ENCODE measurements at places on chromosomes 5 and 9. TPM values are rescaled to one million over a fixed set of nuclear protein-coding genes. Genes with fewer than 3 reads are reported as not detected.

GRCh38 chr5:14343376-14343775 lies 200.2 kb downstream of the TRIO start:
- DNase-seq, result no peak

DNA sequence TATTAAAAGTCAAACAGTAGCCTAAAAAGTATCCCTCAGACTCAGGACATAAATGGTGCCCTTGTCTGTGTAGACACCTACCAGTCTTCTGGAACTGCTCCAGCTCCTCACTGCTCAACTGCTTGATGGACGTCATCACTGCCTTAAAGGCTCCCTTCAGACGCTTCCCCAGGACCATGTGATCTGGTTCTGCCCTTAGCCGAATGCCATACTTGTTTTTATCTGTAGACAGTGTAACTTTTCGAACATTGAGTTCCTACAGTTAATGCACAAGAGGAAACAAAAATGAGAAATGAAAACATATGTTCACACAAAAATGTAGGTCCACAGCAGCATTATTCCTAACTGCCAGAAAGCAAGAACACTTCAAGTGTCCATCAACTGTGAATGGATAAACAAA lies 46.2 kb downstream of the IARS1 start:
- DNase-seq, result no peak

GRCh38 chr5:53438486-53439472 lies 41.6 kb upstream of the FST start:
- DNase-seq, result peak; percentile 75

GRCh38 chr9:35108946-35109575 lies 6.1 kb upstream of the STOML2 start:
- DNase-seq, result no peak

GRCh38 chr9:117414220-117414905 lies 494 bp downstream of the ASTN2 start:
- no peak for DNase-seq

Gene COMMD10
- 20.2 TPM for total RNA-seq

Gene GABRB2
- not detected for total RNA-seq

Data from HFFc6 (cell line).